ENCODE measurements at places on chromosomes 1 and 21.

DNA sequence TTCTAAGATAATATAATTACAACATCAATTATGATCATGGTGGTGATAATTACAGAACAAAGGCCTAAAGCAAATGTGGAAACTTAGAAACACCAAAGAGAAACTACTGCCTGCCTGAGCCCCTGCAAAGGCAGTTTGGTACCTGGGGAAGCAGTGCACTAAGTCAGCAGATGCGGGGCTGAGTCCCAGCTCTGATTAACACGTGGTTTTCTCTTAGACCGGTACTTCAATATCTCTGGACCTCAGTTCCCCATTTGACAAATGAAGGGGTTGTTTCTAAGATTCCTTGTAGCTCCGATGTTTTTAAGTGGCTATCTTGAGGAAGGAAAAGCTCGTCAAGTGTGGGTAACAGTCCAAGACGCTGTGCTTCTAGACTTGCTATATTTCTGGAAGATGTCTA, 16.7 kb upstream of the PLEKHA6 start:
- DNase-seq = no peak

GRCh38 chr21:37827913-37828312, 88.3 kb downstream of the KCNJ6 start:
- no peak for DNase-seq

GRCh38 chr1:27643600-27644368, 8.8 kb upstream of the FGR start:
- peak; percentile 75 for DNase-seq

GRCh38 chr21:40070871-40071270, 203.6 kb downstream of the PCP4 start:
- DNase-seq = no peak

- DNase-seq = no peak
Measured at GRCh38 chr1:239061770-239062169, 324.6 kb upstream of the CHRM3 start.

DNA sequence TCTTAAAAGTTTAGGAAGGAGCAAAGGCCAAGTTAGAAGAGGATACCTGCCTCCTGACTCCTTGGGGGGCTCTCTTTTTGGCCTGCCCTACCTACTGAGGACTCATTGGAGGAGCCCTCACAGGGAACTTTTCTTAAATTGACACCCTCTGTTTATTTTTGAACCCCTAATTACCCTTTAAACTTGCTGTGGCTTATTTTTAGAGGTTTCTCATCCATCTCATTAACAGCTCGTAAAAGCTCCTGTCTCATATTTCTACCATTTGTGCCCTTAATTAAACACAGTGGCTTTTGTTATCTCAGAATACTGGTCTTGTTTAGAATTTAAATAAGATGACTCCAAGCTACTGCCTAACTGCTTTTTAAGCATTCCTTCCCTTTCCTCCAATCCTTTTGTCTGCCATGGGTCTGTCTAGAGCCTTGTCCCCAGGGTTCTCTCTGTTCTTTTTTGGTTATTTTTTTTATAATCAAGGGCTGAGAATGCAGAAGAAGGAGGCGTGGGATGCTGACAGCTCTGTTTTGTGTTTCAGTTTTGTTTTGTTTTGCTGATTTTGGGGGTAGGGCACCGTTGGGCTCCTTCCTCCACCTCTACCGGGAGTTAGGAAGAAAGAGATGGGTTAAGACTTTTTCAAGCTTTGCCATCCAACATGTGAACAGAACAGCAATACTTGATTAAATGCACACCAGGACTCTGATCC, 78.0 kb downstream of the SYT6 start:
- DNase-seq = no peak

DNA sequence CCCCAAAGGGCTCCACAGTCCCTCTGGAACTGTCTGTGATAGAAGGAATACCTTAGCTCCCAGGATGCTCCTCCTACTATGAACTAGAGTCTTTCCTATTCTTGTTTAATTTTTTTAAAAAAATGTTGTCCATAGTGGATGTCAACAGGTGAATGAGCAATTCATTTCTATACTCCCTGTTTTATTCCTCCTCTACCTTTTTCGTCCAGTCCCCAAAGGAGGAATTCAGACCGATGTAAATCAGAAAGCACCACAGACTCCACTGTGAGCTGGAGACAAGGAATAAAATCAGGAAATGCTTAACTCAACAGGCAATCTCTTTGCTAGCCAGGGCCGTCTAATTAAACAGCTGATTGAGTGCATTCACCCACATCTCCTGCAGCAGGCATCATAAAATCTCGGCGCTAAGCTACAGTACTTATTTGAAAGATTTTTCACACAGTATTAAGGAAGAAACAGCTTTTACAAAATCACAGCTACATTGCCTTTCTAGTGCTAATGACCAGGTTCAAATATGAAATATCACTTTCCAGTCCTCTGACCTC, 381.6 kb downstream of the SIPA1L2 start:
- DNase-seq = no peak

- DNase-seq = no peak
Measured at GRCh38 chr1:159678939-159679338, 35.5 kb downstream of the CRP start.

- DNase-seq = no peak
Measured at GRCh38 chr1:184176058-184176457, 124.5 kb downstream of the TSEN15 start.

DNA sequence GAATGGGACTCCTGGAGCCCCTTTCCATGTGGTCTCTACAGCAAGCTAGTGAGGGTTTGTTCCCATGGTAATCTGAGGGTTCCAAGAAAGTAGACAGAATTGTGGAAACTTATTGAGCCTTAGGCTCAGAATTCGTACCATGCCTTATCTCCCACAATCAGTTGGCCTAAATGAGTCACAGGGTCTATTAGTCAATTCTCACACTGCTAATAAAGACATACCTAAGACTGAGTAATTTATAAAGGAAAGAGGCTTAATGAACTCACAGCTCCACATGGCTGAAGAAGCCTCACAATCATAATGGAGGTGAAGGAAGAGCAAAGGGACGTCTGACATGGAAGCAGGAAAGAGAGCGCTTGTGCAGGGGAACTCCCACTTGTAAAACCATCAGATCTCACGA, 106.6 kb upstream of the CXADR start:
- no peak for DNase-seq
